ENCODE measurements at places on chromosomes 4 and X.

GRCh38 chrX:110373310-110373709 is 14.7 kb downstream of the RTL9 start:
- DNase-seq, result no peak

DNA sequence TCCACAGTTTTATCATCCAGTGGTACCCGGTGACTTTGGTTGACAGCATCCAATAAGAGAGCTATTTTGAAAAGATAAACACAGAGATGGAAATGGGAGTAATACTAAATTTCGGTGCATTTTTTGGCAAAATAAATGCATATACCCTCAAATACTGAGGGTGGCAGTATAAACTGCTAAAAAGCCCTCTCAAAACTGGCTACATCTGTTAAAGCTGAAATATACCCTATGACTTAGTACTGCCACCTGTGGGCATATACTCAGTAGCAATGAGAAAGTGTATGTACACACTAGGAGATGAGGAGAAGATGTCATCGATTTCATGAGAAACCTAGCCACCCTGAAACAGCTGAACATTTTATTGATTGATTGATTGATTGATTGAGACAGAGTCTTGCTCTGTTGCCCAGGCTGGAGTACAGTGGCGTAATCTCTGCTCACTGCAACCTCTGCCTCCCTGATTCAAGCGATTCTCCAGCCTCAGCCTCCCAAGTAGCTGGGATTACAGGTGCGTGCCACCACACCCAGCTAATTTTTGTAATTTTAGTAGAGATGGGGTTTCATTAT is 12.2 kb upstream of the TMEM128 start:
- DNase-seq, result no peak

GRCh38 chrX:150587585-150588503 is 19.4 kb downstream of the MTM1 start:
- DNase-seq, result no peak

DNA sequence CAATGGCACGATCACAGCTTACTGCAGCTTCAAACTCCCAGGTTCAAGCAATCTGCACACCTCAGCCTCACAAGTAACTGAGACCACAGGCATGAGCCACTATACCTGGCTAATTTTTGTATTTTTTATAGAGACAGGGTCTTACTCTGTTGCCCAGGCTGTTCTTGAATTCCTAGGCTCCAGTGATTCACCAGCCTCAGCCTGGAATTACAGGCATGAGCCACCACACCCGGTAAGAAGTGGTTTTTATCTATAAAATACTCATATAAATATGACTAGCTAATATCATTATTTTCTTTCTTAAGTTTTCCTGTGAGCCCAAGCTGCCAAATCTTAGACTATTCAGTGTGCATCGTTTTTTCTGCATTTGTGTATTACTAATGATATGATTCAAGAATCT is 4.4 kb downstream of the SCFD2 start:
- DNase-seq, result no peak

DNA sequence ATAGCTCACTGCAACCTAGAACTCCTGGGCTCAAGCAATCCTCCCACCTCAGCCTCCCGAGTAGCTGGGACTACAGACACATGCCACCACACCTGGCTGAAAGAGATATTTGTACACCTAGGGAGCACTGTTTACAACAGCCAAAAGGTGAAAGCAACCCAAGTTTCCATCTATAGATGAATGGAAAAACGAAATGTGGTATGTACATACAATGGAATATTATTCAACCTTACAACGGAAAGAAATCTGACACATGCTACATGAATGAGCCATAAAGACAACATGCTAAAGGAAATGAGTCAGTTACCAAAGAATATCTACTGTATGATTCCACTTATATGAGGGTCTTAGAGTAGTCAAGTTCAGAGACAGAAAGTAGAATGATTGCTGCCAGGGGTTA is 52.2 kb downstream of the ABCG2 start:
- DNase-seq, result no peak

GRCh38 chr4:23219779-23220408 is 527.2 kb downstream of the GBA3 start:
- DNase-seq, result no peak

DNA sequence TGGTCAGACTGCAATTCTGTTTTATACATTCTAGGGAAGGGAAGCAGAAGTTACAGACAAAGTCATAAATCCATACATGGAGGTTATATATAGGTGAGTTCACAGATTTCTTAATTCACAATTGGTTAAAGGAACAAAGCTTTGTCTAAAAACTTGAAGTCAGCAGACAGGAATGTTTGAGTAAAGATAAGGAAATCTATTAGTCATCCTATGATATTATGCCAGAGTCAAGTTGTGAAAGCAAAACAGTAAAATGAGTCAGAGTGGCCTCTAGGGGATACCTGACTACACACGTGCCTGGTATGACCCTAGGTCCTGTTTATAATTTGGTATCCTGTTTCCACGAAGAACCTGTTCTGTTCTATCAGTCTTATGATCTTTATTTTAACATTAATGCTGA is 31.5 kb downstream of the ACTRT1 start:
- DNase-seq, result no peak

GRCh38 chrX:41337140-41337539 is 3.2 kb downstream of the DDX3X start:
- no peak for DNase-seq

- no peak for DNase-seq
These were observed 14.8 kb upstream of the MXD4 start for GRCh38 chr4:2276581-2277325.

DNA sequence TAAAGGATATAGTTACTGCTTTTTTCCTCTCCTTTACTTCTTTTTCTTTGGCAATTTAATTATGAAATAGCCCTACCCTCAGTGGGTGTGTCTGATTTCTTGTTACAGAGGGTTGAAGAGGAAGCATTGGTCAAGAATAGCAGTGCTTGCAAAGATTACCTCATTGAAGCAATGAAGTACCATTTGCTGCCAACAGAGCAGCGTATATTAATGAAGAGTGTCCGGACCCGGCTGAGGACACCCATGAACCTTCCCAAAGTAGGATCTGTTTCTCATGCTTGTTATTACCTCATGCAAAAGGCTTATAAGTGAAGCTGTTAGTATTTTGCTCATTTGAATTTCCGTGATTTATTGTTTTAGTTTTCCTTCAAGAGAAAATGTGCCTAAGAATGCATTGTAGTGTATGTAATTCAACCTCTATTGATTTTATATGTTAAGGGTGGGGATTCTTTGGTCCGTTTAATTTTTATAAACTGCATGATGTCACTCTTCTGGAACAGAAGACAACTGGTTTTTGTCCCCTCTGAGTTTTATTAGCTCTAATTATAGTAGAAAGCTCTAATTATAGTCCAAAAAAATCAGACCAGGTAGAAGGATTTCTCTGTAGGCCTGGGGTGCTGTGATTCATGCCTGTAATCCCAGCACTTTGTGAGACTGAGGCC is 27.9 kb upstream of the MSMO1 start:
- DNase-seq, result no peak

DNA sequence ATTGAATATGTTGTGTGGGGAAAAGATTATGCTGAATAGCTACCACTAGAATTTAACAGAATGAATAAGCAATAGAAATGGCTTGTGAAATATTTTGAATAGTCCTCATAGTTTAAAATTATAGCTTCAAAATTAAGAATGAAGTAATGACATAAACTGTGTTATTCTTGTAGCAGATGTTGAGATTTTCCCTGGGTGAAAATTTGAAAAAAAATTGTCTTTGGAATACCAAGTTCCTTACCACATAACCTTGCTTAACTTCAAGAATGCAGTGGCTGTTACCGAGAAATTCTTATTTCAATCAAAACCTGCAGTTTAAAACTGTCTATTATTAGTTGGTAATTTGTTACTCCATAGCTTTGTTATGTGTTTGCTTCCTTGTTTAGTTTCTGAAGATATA is 1268.6 kb downstream of the RAPGEF2 start:
- no peak for DNase-seq

DNA sequence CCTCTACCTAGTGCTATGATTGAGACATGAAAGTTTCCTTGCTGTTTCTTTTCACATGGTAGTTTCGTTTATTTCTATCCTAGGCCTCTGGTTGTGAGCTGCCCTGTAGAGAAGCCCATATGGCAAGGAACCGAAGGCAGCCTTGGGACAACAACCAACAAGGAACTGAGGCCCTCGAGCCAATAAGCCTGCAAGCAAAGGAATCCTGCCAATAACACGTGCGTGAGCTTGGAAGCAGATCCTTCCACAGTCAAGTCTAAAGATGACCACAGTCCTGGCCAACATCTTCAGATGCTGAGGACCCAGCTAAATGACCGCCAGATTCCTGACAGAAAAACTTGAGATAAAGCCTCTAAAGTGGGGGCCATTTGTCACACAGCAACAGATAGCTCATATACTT is 100.4 kb upstream of the FAM9B start:
- DNase-seq, result no peak

GRCh38 chr4:87046121-87046551 is 111.3 kb downstream of the AFF1 start:
- no peak for DNase-seq

- no peak for DNase-seq
These were observed 137.8 kb upstream of the IL1RAPL2 start for GRCh38 chrX:104428231-104428630.

- no peak for DNase-seq
These were observed 543.6 kb upstream of the FAM241A start for GRCh38 chr4:111601671-111602070.

- DNase-seq, result no peak
These were observed 195.4 kb downstream of the AFAP1 start for GRCh38 chr4:7744142-7744804.

- no peak for DNase-seq
These were observed 441.6 kb upstream of the PITX2 start for GRCh38 chr4:111064342-111064993.

- DNase-seq, result no peak
These were observed 52.6 kb upstream of the ATP8A1 start for GRCh38 chr4:42709392-42710065.

GRCh38 chr4:94470132-94470531 is 18.4 kb downstream of the PDLIM5 start:
- no peak for DNase-seq

- DNase-seq, result no peak
These were observed 101.9 kb upstream of the SLC7A11 start for GRCh38 chr4:138344054-138344453.

- DNase-seq, result no peak
These were observed 61.6 kb upstream of the ACSL1 start for GRCh38 chr4:184887333-184887732.

DNA sequence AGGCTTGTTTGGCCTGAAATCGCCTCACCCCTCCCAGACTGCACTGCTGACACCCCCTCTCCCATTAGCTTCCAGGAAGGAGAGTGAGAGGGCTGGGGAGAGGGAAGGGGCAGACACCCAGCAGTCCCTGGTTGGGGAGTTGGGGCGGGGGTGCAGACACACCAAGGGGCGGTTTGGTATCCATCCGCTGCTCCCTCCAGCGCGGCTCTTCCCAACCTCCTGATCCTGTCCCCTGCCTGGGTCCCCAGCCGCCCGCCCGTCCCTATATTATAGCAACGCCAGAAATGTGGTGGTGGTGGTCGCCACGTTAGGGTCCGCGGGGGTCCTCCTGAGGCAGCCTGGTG is 24.9 kb downstream of the GPRASP3 start:
- no peak for DNase-seq

GRCh38 chrX:107673933-107674479 is 45.7 kb downstream of the PRPS1 start:
- peak; percentile 73 for DNase-seq

GRCh38 chrX:97594646-97595224 is 711.0 kb downstream of the RPA4 start:
- no peak for DNase-seq

- no peak for DNase-seq
These were observed 80.1 kb downstream of the ATG4A start for GRCh38 chrX:108171671-108172070.

DNA sequence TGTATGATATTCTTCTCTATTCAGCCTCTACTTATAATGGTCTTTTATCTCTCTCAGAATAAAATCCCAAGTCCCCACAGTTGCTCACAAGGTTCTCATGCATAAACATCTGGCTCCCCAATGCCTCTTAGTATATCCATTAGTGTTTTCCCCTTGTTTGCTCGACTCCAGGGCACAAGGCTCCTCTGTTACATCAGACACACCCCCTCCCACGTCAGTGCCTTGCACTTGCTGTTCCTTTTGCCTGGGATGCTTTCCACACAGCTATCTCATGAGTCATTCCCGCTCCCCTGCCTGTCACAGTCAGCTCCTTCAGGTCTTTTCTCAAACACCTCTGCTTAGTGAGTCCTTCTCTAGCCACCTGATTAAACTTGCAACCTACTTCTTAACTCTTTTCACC is 260.2 kb downstream of the IL1RAPL1 start:
- no peak for DNase-seq

DNA sequence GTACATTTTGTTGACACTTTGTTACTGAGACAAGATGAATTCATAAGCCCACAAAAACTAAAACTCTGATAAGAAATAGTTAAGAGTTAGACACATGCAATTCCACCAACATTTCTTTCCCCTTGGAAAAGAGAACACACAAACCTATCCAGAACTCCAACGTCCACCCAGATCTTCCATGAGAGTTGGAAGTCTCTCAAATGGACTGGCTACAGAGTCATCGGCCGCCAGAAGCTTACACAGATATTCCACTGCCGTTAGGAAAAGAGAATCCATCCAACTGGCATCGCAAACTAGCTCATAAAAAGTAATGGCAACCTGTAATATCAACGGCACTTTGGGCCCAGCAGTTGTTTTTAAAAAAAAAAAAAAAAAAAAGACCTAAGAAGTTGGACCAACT is 114.7 kb downstream of the PRKX start:
- DNase-seq, result peak; percentile 71
